ENCODE measurements at places on chromosomes 13 and 19. TPM values are rescaled to one million over a fixed set of nuclear protein-coding genes. Genes with fewer than 3 reads are reported as not detected.

DNA sequence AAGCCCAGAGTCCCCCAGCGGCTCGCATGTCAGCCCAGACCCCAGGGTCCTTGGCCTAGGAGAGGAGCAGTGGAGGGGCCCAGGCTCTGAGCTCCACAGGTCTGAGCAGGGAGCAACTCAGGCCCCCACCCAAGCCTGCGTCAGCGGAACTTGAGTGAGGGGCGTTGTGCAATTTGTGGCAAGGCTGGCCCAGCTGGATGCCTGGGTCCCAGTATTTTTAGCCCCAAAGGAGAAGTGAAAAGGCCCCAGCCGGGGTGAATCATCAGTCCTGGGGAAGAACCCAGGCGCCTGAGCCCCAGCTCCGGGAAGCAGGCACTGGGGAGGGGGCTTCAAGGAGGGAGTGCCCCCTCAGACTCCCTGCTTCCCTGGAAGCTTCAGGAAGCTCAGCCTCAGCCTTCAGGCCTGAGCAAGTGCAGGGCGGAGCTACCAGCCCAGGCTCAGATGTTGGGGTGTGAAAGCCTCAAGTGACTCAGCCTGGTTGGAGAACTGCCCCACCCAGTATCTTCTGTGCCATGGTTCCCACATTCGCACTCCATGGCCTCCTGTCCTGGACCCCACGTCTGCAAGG, 7.2 kb downstream of the MED29 start:
- peak; percentile 27 for ATAC-seq

Gene ZNF814
- total RNA-seq: 4.9 TPM

Gene MOB3A
- 42.9 TPM for total RNA-seq

Gene ELF1
- total RNA-seq: 72.7 TPM

Gene RGL3
- 0.81 TPM for total RNA-seq

GRCh38 chr19:1645299-1645698, 7.1 kb downstream of the TCF3 start:
- ATAC-seq: no peak

Gene ZNF444
- total RNA-seq: 39.2 TPM

DNA sequence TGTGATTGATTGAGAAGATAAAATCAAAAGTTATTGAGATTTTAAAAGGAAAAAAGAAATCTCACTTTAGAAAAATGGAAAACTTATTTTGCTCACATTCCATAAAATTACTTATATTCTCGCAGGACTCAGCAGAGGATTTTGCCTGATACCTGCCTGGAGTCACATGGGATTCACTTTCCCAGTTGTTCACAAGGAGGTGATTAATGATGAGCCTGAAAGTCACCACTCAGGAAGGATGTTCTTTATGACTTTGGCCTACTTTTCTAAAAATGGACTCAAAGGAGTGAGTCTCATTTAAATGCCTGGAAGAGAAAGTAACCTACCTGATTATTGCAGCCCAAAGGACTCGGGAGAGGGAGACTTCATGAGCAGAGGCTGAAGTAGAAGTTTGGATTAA, 34.5 kb upstream of the FAM216B start:
- no peak for ATAC-seq

DNA sequence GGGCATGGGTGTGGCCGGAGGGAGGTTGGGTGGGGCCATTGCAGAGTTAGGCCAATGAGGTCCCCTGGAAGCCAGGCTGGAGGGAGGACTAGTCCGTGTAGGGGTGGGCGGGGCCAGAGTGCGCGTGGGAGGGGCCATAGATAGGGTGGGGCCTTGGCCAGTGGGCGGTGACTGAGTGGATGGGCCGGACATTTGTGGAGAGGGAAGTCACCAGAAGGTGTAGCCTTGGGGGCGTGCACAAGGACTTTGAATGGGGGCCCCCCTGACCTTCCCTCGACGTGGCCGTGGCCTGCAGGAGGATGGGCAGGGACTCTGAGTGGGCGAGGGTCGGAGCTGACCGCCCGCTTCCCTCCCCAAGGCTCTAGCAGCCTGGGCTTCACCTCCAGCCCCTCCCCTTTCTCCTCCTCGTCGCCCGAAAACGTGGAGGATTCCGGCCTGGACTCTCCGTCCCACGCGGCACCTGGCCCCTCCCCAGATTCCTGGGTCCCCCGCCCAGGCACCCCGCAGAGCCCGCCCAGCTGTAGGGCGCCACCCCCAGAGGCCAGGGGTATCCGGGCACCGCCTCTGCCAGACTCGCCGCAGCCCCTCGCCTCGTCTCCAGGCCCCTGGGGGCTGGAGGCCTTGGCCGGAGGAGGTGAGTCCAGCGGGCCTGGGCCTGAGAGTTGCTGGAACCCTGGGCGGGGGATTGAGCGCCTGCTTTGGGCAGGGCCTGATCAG, 16.5 kb upstream of the B3GNT3 start:
- peak; percentile 38 for ATAC-seq

Gene LAIR2
- not detected for total RNA-seq

DNA sequence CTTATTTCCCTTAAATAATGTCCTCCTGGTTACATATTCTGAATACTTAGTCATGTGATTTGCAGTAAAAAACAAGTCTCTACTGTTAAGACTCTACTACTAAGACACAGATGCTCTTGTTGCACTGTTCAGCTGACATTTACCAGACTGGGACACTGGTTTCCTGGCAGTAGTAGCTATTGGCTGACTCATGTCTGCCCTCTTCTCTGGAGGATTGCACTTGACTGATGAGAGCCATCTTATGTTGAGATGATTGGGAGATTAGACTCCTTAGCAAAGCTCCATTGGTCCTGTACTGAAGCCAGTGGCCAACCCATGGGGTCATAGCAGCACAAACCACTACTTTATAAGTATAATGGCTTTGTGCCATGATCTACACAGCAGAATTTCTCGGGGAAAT, 1672.6 kb upstream of the PCDH20 start:
- no peak for ATAC-seq

DNA sequence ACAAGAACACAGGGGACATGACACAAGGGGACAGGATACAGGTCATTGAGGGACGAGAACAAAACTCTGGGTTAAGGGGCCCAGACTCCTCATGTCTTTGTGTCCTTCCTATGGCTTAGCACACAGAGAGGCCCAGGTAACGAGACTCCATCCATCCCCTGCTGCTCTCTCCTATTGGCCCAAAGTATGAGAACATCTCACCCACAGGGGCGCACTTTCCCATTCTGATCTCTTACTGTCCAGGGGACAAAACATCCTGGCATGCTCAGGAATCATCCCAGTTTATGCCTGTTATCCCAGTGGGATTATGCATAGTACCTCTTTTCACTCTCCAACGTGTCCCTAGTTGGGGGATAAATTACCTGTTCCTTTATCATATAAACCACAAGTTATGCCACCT, 19.2 kb downstream of the C13orf42 start:
- ATAC-seq: no peak

GRCh38 chr19:56919308-56919995, 78.9 kb upstream of the PEG3 start:
- ATAC-seq: no peak

DNA sequence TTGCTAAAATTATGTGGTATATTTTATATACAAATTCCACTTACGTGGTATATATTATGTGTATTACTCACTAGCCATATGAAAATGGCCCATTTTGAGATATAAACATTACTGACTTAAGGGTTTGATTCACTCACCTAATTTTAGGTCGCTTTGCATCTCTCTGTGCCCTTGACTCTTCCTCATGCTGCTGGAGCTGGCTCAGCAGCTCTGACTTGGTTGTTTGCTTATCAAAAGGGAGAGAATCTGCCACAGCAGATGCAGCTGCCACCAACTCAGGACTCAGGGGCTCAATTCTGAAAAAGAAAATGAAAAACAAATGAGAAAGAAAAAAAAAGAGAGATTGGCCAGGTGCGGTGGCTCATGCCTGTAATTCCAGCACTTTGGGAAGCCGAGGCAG, 12.2 kb downstream of the MRPS31 start:
- no peak for ATAC-seq

- ATAC-seq: peak; percentile 42
These were observed 1.9 kb downstream of the CDC42EP5 start for GRCh38 chr19:54470991-54471782.

Gene LYL1
- total RNA-seq: 11.7 TPM

GRCh38 chr19:39553082-39553652, 13.2 kb upstream of the EID2 start:
- no peak for ATAC-seq

- peak; percentile 40 for ATAC-seq
These were observed 5.1 kb downstream of the NOTCH3 start for GRCh38 chr19:15195371-15196334.

Gene KLK14
- total RNA-seq: not detected

DNA sequence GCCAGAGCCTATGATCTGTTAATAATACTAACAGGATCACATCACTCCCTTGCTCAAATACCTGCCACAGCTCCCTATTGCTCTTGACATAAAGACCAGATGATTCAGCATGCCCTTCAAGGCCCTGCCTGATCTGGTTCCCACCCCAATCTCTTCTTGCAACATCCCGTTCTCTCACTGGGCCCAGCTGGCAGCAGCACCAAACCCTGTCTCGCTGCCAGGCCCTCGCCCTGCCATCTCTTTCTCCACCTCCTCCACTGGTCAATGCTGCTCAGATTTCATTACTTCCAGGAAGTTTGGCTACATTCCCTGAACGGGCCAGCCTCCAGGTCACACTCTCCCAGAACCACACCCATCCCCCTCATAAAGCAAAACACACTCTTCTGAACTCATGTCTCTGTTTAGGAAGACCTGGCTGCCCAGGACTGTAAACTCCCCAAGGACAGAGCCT, 8.6 kb upstream of the BCAT2 start:
- peak; percentile 95 for ATAC-seq

Gene ZMYM5
- total RNA-seq: 16.0 TPM

GRCh38 chr13:97434397-97435201, 630 bp downstream of the RAP2A start:
- peak; percentile 0 for ATAC-seq

Gene F10
- total RNA-seq: 6.9 TPM

DNA sequence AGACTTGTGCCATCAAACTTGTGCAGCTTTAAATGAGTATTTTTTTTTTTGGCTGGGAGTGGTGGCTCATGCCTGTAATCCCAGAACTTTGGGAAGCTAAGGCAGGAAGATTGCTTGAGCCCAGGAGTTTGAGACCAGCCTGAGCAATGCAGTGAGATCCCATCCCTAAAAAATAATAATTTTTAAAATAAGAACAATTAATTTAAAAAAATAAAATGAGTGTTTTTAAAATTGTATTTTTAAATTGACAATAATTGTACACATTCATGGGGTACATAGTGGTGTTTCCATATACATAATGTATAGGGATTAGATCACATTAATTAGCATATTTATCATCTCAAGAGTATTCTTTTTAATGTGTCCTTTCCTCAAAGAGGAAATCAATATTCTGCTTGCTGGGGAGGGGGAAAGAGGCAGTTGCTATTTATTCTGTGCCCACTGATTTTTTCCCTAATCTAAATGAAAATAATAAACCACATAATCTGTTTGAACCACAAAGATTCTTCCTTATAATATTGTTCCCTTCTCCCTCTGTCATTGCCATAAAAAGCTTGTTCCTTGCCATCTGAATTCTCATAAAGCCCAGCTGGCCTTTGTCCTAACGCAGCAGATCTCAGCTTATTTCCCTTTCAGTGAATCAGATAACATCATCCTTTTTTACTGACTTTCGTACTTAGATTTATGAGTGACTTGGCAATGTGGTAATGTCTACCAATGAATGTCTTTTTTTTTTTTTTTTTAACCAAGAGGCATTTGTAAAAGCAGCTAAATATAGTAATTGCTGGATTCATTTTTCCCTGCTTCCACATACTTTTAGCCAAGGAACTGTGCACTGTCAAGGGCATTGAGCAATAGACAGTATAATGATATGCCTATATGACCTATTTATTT, 81.8 kb upstream of the RUBCNL start:
- peak; percentile 28 for ATAC-seq

GRCh38 chr19:8451885-8452284, 7.1 kb downstream of the HNRNPM start:
- no peak for ATAC-seq

Gene KLK3
- total RNA-seq: not detected

- no peak for ATAC-seq
These were observed 17.2 kb upstream of the SLITRK6 start for GRCh38 chr13:85816413-85816812.

DNA sequence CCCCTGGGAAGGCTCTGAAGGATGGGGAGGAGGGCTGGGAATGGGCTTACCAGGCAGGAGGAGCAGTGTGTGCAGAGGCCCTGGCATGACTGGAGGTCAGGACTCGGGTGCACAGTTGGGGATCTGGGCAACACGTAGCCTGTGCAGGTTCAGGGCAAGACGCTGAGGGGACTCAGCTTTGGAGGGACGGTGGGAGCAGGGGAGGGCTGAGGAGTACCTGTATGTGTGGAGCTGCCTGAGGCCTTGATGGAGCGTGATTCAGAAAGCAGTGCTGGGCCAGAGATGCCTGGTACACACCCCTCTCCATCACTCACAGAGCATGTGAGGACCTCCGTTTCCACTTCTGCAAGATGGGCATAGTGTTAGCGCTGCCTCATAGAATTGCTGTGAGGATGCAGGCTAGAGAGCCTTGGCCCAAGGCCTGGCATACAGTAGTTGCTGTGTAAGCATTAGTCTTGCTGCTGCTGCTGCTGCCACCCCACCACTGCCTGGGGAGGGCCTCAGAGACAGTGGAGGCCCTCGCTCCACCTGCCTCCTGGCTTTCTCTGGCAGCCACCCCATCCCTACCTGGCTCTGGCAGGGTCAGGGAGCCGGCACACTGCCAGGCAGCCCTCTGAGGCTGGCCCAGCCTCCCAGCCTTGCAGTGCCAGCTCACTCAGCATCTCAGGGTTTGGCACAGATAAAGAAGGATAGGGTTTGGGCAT, 2.4 kb downstream of the PAK4 start:
- no peak for ATAC-seq

Gene ZNF791
- 23.0 TPM for total RNA-seq

- ATAC-seq: no peak
These were observed 2.0 kb downstream of the SPACA6 start for GRCh38 chr19:51695088-51695487.

DNA sequence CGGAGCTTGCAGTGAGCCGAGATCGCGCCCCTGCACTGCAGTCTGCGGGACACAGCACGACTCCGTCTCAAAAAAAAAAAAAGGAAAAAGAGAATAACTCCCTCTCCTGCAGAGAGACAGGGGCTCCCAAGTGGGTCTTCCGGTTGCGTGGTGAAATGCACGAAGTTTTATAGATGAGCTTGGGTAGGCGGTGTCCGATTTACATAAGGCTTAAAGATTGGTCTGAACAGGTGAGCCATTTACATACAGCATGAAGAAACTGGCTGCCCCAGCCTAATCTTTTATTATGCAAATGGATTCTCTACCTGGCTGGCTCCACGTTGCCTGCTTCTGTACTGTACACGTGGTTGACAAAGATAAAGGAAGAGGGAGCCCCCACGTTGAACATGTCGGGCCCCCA, 19.5 kb downstream of the ADGRE2 start:
- ATAC-seq: no peak

Gene ZNF682
- 2.8 TPM for total RNA-seq

GRCh38 chr13:110416131-110417025, 109.3 kb downstream of the COL4A2 start:
- peak; percentile 48 for ATAC-seq

DNA sequence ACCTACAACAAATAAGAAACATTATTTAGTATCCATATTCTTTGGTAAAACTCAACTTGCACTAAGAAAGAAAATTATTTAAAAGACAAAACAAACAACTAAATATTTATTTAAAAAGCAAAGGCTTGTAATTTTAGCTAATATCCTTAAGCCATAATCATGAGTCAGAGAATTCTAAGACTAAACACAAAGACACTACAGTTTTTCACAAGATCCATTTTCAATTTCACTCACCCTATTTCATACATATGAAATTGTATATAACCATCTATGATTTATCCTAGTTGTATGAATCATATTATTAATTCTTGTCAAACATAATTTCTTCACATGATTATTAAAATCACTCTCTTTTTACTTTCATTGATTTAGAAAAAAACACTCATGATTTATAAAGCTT, 64.3 kb downstream of the MICU2 start:
- ATAC-seq: no peak

- no peak for ATAC-seq
These were observed 1819.5 kb downstream of the SLITRK5 start for GRCh38 chr13:89490661-89491060.

Gene KIR2DL3
- not detected for total RNA-seq

All from gastroesophageal sphincter (tissue), 4 donors.